ENCODE measurements at places on chromosomes 3 and 15.
A peak's percentile ranks its signal among the peaks of the same experiment; 100 is the strongest.

DNA sequence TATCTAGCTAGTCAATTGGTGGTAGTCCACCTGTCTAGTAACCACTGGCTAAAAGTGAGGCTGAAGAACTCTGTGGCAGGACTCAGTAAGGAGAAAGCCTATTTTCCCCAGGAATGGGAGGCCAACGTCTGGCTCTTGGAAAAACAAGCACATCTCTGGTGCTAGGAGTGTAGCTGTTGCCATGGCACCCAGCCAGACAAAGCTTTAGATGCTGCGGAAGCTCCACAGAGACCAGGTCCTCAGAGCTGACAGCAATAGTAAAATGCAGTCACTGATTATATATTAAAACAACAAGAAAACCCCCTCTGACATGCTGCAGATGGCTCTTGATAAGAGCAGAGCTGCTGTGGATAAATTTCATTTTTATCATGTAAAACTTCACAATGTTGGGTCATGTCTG, 124.9 kb upstream of the STRIT1 start:
- no peak for DNase-seq

- DNase-seq, result no peak
Observed at GRCh38 chr15:29819979-29820378, 2.3 kb downstream of the TJP1 start.

- DNase-seq, result peak; percentile 49
Observed at GRCh38 chr15:70491201-70491621, 272.1 kb downstream of the UACA start.

- DNase-seq, result peak; percentile 56
Observed at GRCh38 chr3:45547764-45548680, 46.5 kb upstream of the LIMD1 start.

DNA sequence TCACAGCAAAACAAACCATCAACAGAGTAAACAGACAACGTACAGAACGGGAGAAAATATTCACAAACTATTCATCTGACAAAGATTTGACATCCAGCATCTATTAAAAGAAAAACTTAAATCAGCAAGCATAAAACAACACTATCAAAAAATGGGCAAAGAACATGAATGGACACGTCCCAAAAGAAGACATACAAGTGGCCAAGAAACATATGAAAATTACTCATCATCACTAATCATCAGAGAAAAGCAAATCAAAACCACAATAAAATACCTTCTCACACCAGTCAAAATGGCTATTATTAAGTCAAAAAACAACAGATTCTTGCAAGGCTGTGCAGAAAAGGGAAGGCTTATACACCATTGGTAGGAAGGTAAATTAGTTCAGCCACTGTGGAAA, 13.7 kb upstream of the SERPINI2 start:
- no peak for DNase-seq

- DNase-seq, result no peak
Observed at GRCh38 chr3:145869958-145870357, 291.0 kb downstream of the PLOD2 start.

- DNase-seq, result no peak
Observed at GRCh38 chr3:47017504-47018268, 38.2 kb downstream of the NBEAL2 start.

GRCh38 chr3:155313300-155313699, 19.8 kb upstream of the STRIT1 start:
- no peak for DNase-seq

GRCh38 chr3:69105320-69105719, 17.1 kb downstream of the LMOD3 start:
- DNase-seq, result no peak

DNA sequence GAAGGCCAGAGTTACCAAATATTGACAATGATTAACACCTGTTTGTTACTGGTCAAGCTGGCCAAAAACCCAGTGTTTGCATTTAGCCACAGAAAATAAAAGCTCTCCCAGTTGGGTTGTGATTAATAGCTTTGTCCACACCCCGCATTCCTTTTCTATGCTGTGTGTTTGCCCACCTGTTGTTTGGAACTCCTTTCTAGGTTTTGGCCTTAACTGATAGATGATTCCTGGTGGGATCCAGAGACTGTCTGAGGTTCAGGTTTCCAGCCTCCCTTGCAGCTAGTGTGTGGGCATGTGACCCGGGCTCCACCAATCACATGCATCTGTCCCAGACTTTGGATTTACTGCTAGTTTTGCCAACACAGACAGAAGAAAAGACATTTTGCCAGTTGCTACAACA, 83.8 kb downstream of the PTPRG start:
- DNase-seq, result no peak

- DNase-seq, result peak; percentile 22
Observed at GRCh38 chr15:90871139-90871715, 2.8 kb downstream of the FURIN start.

- DNase-seq, result no peak
Observed at GRCh38 chr3:129001101-129001805, at the start of gene EFCC1. Gene EFCC1, plus strand, starts transcription at chr3:129001304. Its CDS starts 325 bp downstream, at chr3:129001629.

- DNase-seq, result no peak
Observed at GRCh38 chr3:190004656-190005055, 116.0 kb downstream of the P3H2 start.

DNA sequence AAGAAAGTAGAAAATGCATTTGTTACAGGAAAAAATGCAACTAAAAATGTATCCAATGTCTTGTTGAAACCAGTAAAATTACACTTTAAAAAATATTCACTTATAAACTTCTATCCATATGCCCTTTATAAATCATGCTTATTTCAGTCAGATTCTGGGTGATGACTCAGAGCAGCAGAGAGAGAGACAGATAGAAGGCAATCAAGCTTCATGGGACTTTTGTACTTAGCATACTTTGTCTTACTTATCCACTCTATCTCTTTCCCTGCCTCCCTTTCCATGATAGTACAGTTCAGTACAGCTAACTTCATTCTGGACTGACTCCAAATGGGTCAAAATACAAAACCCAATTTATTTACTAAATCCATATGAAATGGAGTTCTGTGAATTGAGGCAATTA, 1438.2 kb downstream of the ZPLD1 start:
- no peak for DNase-seq

GRCh38 chr3:17759901-17760300, 17.5 kb upstream of the TBC1D5 start:
- DNase-seq, result no peak

DNA sequence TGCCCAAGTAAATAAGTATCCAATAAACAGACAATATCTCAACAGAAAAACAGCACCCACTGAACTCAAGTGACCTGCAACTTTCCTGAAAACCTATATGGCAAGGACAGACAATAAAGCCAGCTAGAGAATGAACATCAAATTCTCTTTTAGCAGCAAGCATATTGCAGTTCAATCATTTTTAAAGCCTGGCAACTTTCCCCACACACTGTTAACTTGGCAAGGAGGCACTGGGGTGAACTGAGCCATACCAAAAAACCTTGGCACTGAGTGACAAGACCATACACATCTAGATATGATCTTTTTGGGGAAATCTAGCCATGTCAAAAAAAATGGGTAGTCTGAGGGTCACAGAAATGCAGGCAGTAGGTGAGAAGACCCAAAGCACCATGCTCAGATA, 174.6 kb downstream of the STT3B start:
- no peak for DNase-seq

GRCh38 chr3:128281461-128282367, 128.4 kb downstream of the EEFSEC start:
- DNase-seq, result no peak

GRCh38 chr3:177336873-177337450, 139.7 kb upstream of the TBL1XR1 start:
- no peak for DNase-seq

GRCh38 chr3:99499235-99500158, 138.9 kb upstream of the COL8A1 start:
- DNase-seq, result no peak

- no peak for DNase-seq
Observed at GRCh38 chr3:128491691-128491940, 1.4 kb downstream of the GATA2 start.

GRCh38 chr15:71545923-71546322, 264.4 kb upstream of the NR2E3 start:
- DNase-seq, result no peak

GRCh38 chr3:24181256-24181655, 236.2 kb downstream of the NR1D2 start:
- DNase-seq, result no peak

- DNase-seq, result peak; percentile 38
Observed at GRCh38 chr3:196641333-196642054, 2.0 kb downstream of the NRROS start.

GRCh38 chr15:60519218-60519617, 40.3 kb upstream of the ICE2 start:
- no peak for DNase-seq

DNA sequence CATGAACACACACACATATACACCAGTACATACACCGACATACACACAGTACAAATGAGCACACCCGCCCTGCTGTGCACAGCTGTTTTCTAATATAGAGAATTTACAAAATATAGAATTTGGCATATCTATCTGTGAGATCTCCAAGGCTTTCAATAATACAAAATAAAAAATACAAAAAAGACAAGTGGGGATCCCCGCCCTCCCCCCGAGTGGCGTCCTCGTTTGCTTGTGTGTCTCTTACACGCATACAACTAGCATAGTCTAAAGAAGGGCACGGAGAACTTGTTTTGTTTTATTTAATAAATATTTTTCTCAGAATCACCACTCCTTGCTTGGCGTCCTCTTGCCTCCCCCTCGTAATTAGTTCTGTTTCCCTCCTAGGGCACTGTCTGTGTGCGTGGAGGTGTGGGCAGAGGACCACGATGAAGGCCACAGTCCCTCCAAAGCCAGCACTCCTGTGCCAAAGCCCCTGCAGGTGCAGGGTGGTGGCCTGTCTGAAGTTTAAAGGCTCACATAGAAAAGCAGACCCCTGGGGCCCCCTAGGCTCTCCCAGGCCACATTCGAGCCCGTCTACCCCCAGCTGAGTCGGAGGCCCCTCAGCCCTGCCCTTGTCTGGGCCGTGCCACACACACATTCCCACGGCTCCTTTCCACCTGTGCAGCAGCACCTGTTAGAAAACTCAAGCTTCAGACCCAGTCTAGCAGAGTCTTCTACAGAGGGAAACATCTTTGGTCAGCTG, 82.1 kb downstream of the SEC22A start:
- DNase-seq, result no peak

GRCh38 chr3:182241766-182242488, 530.2 kb downstream of the SOX2 start:
- no peak for DNase-seq

DNA sequence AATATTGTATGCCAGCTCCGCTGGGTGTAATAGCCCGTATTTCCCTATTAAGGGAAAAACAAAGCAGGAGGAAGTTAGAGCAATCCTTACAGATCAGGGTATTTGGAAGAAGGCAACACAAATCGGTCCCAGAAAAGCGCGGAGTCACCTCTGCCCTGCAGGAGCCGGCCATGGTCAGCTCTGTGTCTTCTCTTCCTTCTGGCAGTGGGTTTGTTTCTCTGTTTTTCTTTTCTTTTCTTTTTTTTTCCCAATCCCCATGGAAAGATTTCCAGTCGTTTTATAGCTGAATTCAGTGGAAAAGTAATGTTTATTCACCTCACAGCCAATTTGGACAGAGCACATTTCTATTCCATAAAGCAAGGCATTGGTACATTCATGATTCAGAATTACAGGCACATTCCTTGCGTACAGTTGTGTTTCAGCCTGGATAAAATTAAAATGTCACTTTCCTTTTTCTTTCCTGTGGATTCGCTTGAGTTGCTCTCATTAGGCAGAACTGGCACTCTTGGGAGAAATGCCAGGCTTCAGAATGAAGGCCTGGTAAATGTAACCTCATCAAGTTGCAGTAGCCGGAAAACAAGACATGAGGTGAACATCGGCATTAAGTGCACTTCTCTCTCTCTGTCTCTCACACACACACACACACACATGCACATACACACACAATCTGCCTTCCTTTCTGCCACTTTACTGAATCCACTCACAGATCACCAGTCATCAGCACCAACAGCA, 204.5 kb upstream of the UBE2E1 start:
- DNase-seq, result no peak

DNA sequence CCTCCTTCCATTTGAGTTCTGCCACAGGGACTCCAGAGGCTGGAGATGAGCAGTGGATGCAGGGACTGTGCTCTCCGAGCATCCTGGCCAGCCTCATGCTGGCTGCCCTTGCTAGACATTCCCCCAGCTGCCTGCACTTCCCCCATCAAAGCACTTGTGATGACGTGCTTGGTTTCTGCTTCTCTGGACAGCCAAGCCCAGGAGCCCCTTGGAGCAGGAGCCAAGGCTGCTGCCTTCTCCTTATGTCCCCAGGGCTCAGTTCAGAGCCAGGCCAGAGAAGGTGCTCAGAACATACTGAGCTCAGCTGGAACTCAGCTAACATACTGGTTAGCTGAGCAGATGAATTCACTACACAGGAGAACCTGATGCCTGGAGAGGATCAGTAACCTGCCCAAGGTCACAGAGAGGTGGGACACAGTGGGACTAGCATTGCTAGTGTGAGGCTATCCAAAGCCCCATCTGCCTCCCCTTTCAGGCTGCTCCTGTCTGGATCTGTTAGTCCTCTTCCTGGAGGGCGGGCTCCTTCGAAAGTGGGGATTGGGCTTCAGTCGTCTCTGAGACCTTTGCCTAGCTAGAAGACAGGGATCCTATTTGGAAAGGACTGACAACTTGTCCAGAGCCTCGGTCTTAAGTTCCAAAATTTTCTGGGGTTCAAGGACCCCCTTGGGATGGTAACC, 4.3 kb downstream of the PCBP4 start:
- DNase-seq, result no peak

- DNase-seq, result no peak
Observed at GRCh38 chr3:127578802-127579201, 11.7 kb downstream of the TPRA1 start.

GRCh38 chr15:66285533-66286280, 7.7 kb upstream of the DIS3L start:
- peak; percentile 42 for DNase-seq

DNA sequence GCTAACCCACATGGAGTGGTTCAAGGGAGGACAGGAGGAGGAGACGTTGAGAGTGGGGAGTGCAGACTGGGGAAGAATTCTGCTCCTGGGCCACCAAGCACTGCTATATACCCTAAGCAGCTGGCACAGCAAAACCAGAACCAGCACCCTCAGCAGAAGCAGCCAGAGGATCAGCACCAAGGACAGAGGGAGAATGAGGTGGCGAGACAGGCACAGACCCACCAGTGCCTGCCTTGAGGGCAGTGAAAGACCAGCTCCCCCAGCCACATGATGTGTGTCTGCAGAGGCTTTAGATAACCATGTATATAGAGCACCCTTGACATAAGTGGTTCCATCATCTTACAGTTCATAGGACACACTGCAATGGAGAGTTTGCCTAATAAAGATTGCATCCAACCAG, 319.0 kb downstream of the GABRB3 start:
- no peak for DNase-seq

DNA sequence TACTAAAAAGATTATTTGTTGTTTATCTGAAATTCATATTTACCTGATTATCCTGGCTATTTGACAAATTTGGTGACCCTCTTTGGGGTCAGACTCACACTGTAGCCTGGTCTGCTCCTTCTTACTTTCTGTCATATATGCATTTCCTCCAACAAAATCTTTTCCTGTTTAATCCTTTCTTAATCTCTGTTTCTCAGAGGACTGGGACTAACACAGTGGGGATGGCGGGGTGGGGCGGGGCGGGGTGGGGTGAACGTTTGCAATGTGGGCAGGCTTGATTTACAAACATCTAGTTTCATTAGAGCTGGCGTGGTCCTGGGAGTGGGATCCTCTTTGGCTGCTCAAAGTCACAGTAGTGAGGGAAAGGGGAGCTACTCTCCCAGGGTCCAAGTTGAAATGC, 35.3 kb upstream of the CDCP1 start:
- DNase-seq, result no peak

GRCh38 chr3:82496890-82497560, 735.6 kb upstream of the GBE1 start:
- DNase-seq, result no peak

GRCh38 chr3:44430466-44430865, 47.0 kb downstream of the ZNF445 start:
- no peak for DNase-seq

- DNase-seq, result no peak
Observed at GRCh38 chr3:187104933-187105332, 34.4 kb downstream of the RPL39L start.
